Dermis blood vessel endothelial cell (primary cell): ENCODE measurements at places on chromosomes 5 and 9. TPM values are rescaled to one million over a fixed set of nuclear protein-coding genes. Genes with fewer than 3 reads are reported as not detected.

Gene FAM53C
- total RNA-seq, result 28.6 and 34.3 TPM in 2 replicates

Gene PHYHD1
- 0.85 TPM in 1 of 2 replicates, not detected in the other for total RNA-seq

Gene MACROH2A1
- 219 and 227 TPM in 2 replicates for total RNA-seq

Gene C9orf50
- total RNA-seq, result not detected in 2 replicates

Gene GARIN3
- total RNA-seq, result not detected in 2 replicates

Gene ANKRD31
- 0.05 TPM in 1 of 2 replicates, not detected in the other for total RNA-seq

Gene INIP
- 25.5 and 26.5 TPM in 2 replicates for total RNA-seq

Gene PCDHA4
- 0.17 and 0.23 TPM in 2 replicates for total RNA-seq

Gene TLX3
- not detected in 2 replicates for total RNA-seq

Gene FABP6
- not detected in 2 replicates for total RNA-seq

Gene GPRIN1
- 7.7 and 8.7 TPM in 2 replicates for total RNA-seq

Gene GRIA1
- not detected in 2 replicates for total RNA-seq

Gene BHMT2
- total RNA-seq, result 5.4 and 18.7 TPM in 2 replicates

Gene ICE1
- total RNA-seq, result 33.0 and 37.6 TPM in 2 replicates

Gene SV2C
- 0.05 TPM in 1 of 2 replicates, not detected in the other for total RNA-seq

Gene EIF4E1B
- total RNA-seq, result not detected in 2 replicates

Gene BAAT
- total RNA-seq, result not detected in 2 replicates

Gene SREK1
- total RNA-seq, result 55.8 and 83.4 TPM in 2 replicates
